CD4-positive, alpha-beta memory T cell (primary cell): ENCODE measurements at places on chromosomes 2 and 18.

- DNase-seq = no peak
Observed at GRCh38 chr18:74197705-74198341, 49.5 kb downstream of the TIMM21 start.

DNA sequence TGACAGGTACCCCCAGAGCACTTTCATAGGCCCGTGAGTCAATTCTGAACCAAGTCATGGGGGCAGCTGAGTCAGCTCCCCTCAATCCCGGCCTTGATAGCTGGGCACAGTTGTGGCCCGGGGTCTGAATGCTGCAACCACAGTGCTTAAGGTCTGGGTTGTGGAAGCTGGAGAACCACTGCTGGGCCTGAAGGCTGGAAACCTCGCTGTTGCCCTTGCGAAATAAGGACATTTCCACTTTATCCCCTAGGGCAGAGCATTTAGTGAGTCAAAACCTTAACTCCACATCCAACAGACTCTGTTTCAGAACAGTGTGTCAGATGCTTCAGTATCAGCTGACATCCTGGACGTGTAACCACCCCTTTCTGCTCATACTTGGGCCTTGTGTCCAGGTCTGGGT lies 58.6 kb downstream of the SP110 start:
- no peak for DNase-seq

DNA sequence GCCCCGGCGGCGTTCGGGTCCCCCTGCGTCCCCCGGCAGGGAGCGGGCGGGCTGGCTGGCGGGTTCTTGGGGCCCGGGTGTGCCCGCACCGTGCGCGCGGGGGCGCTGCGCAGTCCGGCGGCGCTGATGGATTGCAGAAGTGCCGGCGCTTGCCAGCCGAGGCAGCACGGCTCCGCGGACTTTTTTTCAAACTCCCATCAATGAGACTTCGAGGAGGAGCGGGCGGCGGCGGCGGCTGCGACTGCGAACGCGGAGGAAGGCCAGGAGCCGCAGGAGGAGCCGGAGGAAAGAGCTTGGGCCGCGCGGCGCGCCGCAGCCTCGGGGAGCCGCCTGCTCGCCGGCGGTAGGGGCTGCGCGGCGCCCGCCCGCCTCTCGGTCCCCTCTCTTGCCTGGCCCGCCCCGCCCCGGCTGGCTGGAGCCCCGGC lies at the start of gene GLI2:
Gene GLI2 (plus strand): TSS at position 123 of the 425 bp plus-strand sequence. CDS start 61,453 bp downstream, outside the sequence.
- no peak for DNase-seq

GRCh38 chr2:173048897-173049661 lies 26.6 kb upstream of the MAP3K20 start:
- no peak for DNase-seq

DNA sequence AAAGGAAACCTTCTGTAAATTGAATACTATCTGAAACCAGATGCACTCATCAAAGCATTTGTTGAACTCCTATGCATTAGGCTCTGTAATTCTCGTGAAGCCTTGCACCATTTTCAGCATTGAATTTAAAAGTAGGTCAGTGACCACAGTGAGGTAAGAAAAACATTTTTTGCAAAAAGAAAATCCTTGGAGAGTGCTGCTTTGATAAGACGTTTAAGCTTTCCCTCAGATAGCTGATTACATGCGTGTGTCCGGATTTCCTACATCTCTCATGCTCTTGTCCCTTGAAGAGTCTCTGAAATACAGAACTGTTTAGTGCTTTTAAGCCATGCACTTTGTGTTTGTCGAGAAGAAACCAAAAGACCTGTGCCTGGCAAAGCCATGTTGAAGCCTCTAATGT lies 113.6 kb downstream of the FMNL2 start:
- no peak for DNase-seq

DNA sequence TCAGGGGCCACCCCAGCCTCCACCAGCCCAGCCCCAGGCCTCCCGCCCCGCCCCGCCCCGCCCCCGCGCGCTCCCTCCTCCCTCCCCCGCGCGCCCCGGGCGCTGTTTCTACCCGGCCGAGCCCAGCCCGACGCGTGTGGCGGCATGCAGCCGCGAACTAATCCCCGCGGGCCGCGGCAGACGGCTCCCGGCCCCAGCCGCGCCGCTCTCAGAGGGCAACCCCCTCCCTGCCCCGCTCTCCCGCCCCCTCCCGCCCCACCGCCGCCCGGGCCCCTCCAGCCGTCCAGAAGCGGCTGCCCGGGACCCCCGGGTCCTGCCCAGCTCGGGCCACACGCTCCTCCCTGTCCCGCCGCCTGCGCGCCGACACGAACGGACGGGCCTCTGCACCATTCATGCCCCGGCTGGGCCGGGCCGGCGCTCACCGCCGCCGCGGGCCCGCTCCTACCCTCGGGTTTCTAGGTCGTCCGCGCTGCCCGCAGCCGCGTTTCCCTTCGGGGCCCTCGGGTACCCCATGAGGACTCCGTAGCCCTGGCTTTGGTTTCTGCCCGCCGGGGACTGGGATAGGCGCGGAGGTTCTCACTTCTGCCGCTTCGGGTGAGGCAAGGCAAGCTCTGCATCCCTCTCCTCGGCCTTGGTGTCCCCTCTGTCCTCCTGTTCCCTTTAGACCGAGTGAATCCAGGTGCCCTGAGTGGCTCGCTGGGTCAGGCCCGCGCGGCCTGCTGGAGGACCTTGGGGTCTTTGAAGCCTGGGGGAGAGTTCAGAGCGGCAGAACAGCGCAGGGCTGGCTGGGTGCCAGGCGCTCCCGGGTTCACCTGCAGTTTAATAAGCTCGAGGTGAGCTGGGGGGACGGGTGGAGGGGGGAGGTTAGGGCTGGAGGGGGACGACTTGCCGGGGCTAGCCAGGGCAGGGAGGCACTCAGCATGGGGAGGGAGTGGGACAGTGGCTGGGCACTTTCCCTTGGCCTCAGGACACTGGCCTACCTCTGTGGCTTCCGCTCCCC lies 3.1 kb downstream of the WNT10A start:
- peak; percentile 45 for DNase-seq

GRCh38 chr18:35059280-35059927 lies 18.2 kb downstream of the MAPRE2 start:
- DNase-seq = no peak

DNA sequence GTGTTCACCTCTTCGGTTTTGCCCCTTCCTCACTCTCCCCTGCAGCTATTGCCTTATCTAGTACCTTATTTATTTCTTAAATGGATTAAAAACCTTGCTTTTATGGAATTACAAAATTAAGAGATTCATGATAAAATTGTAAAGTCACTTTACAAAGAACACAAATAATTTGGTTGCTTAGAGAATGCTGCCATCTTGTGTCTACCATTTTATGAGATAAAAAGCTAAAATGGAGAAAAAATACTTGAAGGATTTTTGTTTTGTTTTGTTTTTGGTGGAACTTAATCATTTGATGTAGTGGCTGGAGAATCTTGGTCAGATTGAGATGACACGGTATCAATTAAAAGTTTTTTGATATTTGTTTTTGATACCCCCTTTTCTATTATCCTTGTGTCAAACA lies 69.6 kb downstream of the R3HDM1 start:
- DNase-seq = no peak

GRCh38 chr2:177143444-177143843 lies 69.2 kb upstream of the HNRNPA3 start:
- DNase-seq = no peak
